ENCODE measurements at places on chromosomes 1 and 21.

- no peak for DNase-seq
Measured at GRCh38 chr1:218466341-218467010, 121.3 kb downstream of the TGFB2 start.

DNA sequence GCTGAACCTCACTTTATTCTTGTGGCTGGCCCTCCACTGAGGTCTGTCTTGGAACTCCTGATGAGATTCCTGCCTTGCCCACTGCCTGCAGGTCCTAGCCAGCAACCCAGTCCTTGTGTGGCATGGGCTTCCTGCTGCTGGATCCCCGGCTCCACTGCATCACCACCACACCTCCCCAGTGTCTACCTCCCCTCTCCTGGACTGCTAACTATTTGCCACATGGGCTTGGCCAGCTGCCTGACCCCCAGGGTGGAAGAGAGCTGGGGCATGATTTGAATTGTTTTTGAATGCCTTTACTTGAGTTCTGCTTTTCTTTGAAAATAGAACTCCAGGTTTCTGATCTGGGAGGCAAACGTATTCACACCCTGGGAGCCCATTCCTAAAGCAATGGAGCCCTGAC is 41.2 kb downstream of the SPAG17 start:
- no peak for DNase-seq

DNA sequence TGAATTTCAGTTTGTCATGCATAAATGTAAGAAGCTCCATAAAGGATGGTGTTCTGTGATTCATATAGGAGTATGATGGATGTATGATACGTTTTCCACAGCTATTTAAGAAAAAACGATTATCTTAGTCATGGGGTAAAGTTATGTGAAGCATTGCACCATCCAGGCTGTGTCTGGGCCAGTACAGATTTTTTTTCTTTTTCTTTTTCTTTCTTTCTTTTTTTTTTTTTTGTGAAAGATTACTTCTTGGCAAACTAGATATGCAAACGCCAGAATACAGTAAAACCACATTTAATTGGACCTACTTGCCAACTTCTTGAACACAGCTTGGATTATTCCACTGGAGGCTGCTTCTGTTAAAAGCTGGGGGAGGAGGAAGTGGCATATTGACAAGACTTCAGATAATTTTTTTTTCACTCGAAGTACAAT is 14.9 kb downstream of the ZBTB18 start:
- no peak for DNase-seq

DNA sequence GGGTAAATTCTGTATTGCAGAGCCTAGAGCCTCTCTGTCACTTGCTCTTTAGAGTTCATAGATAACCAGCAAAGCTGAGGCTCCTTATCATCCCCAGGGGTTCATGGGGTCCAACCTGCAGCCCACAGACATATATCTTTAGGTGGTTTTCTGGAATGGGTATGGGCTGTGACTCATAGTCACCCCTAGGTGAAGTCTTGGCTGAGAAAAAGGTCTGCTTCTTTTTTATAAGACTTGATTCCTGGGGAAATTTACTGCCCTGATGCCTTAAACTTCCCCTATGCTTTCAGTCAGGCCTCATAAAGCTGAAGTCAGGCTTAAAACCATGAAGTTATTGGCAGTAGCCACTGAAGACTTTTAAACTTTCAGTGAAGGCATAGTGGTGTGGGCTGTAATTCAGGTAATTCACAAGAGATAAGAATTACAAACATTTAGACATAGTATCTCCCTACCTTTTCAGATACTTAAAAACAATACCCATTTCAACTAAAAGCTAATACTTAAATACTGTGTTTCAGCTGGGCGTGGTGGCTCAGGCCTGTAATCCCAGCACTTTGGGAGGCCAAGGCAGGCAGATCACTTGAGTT is 46.8 kb downstream of the MACO1 start:
- no peak for DNase-seq

- DNase-seq, result no peak
Measured at GRCh38 chr21:35190201-35190701, 141.1 kb upstream of the RUNX1 start.

- no peak for DNase-seq
Measured at GRCh38 chr1:22127731-22128130, 15.2 kb downstream of the WNT4 start.
